CD8-positive, alpha-beta memory T cell (primary cell): ENCODE measurements at places on chromosomes 1 and 21. TPM values are rescaled to one million over a fixed set of nuclear protein-coding genes. Genes with fewer than 3 reads are reported as not detected.

The RORC gene
- 1.5 TPM for total RNA-seq

The LCE2C gene
- total RNA-seq = not detected

The TMEM79 gene
- 10.8 TPM for total RNA-seq

DNA sequence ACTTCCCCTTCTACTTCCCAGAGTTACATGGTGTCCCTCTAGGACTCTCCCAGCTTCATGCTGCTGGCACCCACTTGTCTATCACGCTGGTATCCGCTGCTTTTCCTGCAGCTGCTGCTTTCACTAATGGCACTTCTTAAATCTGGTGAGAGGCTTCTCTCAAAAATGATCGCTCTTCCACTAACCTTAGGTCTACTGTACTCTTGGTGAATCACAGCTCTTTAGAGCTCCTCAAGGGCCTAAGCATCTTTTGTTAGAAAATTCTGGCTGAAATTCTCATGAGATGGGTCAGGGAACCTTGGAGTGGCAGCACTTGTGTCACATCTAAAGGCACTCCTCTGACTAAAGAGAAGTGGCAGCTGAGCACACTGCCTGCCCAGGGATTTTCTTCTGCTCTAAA, 32.1 kb downstream of the ZMYND12 start:
- no peak overlapping the region for H3K4me3 ChIP-seq
- no peak overlapping the region for H3K27ac ChIP-seq
- no peaks in the 10 kb centered on the region for H3K36me3 ChIP-seq
- no peaks in the 10 kb centered on the region for H3K4me1 ChIP-seq
- no peaks in the 10 kb centered on the region for H3K27me3 ChIP-seq
- no peak for DNase-seq

DNA sequence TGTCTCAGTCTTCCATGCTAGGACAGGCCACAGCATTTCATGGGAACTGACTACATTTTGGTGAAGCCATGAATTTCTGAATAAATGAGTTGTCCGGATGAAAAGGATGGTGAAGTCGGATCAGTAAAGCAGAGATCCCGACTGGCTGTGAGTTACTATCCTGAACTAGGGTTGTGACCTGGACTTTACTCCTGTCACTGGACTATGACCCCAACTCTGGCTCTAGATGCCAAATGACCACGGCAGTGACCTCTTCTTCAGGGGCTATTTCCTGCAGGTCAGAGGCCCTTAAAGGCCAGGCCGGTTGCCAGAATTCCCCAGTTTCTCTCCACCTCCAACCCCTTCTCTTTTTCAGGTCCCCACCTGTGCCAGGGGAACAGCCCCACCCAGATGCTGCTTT, 1.7 kb upstream of the NECTIN4 start:
- no peaks in the 10 kb centered on the region for H3K36me3 ChIP-seq
- H3K27me3 ChIP-seq = no peaks in the 10 kb centered on the region
- H3K4me1 ChIP-seq = no peaks in the 10 kb centered on the region
- H3K27ac ChIP-seq = no peak overlapping the region

DNA sequence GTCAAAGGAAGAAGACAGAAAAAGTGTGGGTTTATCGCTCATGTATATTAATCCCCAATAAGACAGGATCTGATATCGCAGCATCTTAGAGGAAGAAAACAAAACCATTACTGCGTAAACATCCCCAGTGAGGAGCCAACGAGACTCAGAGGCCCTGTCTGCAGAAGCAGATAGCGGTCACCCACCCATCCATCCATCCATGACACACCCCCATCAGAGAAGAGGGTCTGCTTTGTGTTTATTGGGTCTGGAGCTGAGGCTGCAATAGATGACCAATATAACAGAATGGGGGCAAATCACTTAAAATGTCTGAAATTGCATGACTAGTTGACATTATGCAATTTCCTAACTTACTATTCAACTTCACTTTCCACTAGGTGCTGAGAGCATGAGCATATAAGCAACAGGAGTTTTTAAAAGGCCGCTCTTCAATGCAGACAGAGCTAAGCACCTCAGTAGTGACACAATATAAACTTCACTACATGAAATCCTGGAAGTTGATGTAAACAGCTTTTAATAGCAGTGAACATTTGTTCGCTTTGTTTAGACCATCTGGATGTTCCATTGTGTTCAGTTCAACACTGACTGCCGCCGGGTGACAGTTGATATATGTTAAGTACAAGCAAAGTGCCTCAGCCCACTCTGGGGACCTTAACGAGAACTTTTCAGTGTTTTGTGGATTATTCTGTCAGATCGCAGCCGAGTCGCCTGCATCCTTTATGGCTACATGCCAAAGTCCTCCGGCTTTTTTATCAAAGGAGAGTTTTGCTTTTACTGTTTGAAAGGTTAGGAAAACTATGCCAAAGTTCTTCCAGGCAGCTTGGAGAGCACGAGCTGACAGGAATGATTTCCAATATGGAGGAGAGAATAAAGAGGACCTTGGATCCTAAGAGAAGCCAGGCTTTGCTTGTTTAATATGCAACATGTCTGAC, 167.5 kb downstream of the ZNF281 start:
- no peak overlapping the region for H3K27ac ChIP-seq
- no peak for DNase-seq
- H3K4me3 ChIP-seq = no peak overlapping the region

DNA sequence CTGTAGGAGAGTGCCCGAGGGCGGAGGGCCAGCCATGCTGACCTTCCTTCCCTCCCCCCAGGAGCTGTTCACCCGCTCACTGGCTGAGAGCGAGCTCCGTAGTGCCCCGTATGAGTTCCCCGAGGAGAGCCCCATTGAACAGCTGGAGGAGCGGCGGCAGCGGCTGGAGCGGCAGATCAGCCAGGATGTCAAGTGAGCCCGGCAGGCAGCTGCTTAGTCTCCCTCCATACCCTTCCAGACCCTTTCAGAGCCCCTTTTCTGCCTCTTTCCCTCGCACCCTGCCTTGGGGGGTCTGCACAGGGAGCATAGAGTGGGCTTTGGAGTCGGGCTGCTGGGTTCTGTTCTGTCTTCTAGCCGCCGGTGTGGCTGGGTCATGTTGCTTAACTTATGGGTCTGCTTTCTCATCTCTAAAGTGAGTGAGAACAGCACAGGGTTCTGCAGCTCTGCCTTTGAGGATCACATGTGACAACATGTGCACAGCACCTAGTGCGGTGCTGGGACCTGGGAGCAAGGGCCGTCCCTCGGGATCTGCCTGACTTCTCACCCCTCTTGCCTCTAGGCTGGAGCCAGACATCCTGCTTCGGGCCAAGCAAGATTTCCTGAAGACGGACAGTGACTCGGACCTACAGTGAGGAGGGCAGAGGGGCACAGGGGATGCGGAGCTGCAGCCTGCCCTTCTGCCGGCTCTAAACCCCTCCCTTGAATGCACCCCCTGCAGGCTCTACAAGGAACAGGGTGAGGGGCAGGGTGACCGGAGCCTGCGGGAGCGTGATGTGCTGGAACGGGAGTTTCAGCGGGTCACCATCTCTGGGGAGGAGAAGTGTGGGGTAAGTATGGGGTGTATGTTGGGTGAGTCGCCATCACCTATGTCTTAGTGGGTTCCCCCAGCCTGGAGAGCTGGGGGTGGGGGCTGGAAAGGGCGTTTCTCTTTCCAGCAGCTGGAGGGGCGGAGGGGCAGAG, 6.2 kb downstream of the AMPD2 start:
- no peak for DNase-seq
- no peak overlapping the region for H3K27ac ChIP-seq
- peaks cover 35% of the 10 kb centered on the region for H3K4me1 ChIP-seq
- no peak overlapping the region for H3K4me3 ChIP-seq
- no peaks in the 10 kb centered on the region for H3K27me3 ChIP-seq
